Fibroblast of villous mesenchyme (primary cell): ENCODE measurements at places on chromosomes 11 and 22.

DNA sequence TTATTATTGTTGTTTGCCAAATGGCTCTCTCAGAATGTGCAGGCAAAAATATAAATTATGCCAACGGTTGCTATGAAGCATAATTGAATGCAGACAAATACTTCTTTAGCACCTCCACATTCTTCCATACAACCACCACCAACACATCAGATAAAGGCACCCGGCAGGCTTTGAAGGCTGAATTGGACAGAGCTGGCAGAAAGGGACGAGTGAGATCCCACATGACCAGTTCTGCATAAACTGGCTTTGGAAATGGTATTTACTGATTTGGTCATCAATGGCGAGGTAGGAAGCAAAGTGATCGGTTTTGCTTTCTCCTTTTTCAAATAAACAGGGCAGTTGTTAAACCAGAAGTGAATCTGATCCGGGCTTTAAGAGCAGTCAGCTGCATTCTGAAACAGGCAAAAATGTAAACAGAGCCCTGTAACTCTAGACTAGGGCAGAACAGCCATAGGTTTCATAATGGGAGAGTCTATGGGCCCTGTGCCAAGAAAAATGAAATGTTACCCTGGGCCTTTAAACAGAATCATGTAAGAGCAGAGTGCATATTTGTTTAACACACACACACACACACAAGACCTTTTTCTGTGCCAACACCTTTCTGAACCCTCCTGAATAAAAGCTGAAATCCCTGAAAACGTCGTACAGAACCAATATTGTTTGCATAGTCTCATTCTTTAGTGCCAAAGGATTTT, 97.7 kb downstream of the MPPED2 start:
- peak; percentile 56 for DNase-seq

DNA sequence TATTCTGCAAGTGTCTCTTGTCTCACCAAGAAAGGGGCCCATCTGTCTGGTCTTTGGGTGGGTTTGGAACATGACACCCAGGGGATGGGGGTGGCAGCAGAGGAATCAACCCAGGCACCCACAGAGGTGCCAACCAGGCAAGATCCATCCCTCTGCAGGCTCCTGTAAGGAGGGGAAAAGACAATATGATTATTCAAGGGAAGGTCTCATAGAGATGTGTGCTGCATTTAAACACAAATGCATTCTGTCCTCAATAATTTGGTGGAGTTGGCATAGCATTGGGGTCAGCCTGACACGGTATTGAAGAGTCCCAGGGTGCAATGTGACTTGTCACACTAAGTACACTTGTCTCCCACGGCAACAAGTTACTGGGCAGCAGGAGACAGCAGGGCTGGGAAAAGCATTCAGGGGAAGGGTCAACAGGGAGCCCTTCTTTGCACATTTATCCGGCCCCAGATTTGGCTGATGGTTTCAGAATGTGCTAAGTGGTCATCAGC, 33.1 kb upstream of the SPON1 start:
- DNase-seq, result no peak

- no peak for DNase-seq
These were observed 290.2 kb upstream of the NCAM1 start for GRCh38 chr11:112670806-112671570.

- no peak for DNase-seq
These were observed 408.3 kb upstream of the CADM1 start for GRCh38 chr11:115912484-115912945.

DNA sequence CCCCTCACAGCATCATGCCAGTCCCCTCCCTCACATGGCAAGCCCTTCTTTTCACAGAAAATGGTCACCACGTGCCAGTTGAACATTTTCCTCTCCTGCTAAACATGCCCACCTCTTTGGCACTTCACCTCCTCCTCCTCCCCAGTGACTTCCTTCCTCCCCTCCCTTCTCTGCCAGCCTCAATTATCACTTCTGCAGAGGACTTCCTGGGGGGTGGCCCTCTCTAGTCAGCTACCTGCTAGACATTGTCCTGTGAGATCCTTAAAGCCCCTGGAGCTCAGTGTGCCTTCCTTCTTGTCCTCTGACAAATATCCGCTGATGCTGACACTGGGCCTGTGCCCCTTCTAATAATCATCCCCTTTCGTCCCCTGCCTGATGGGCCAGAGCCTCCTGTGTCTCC, 43.2 kb upstream of the E2F8 start:
- no peak for DNase-seq

DNA sequence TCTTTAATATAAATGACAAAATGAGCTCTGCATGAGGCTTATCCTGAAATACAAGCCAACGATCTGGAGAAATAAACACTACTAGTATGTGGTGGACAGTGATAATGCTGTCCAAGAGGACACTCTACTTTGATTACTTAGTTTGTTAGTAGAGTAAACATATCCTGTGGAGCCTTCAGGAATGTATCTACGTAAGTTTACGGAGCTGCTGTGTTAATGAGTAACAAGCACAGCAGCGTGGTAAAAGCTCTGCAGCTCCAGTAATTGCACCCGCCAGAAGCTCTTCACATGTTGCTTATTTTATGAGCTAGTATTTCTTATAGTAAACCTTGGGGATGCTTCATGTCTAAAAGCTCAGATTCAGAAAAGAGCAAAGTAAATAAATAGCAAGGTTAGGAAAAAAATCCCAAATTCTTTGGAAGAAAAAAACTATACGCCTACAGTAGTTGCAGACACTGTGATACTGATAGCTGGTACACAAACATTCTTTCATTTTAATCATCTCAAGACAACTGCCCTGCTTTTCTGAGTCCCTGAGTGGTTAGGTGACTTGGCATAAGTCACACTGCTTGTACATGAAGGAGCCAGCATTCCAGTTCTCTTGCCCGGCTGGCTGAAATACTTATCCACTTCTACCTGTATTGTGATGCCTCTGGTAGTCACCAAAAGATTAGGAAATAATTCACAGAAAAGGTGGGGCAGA, 32.7 kb upstream of the CCDC34 start:
- DNase-seq, result peak; percentile 88

GRCh38 chr11:65016705-65017104, 2.7 kb downstream of the ARL2 start:
- DNase-seq, result no peak

GRCh38 chr11:78039919-78040671, 17.0 kb upstream of the KCTD14 start:
- peak; percentile 82 for DNase-seq

DNA sequence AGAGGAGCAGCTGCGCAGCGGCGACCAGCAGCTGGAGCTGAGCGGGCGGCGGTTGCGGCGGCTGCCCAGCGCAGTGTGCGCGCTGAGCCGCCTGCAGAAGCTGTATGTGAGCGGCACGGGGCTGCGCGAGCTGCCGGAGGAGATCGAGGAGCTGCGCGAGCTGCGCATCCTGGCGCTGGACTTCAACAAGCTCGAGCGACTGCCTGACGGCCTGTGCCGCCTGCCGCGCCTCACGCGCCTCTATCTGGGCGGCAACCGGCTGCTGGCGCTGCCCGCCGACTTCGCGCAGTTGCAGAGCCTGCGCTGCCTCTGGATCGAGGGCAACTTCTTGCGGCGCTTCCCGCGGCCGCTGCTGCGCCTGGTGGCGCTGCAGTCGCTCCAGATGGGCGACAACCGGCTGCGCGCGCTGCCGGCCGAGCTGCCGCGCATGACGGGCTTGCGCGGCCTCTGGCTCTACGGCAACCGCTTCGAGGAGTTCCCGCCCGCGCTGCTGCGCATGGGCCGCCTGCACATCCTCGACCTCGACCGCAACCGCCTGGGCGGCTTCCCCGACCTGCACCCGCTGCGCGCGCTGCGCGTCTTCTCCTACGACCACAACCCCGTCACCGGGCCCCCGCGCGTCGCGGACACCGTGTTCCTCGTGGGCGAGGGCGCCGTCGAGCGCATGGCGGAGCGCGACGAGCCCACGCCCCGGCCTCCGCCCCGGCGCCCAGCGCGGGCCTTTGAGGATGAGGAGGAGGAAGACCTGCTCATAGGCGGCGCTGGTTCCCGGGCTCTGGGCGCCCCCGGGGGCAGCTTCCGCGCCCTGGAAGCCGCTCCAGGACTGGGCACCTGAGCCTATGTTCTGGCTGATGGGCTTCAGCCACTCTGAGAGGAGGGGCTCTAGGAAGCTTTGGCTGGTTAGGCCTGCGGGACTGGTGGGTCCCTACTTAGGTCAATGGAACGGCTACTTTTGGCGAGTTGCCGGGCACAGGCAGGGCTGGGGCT, 787 bp downstream of the LRRC10B start:
- DNase-seq, result peak; percentile 63

GRCh38 chr11:60720460-60720859, 4.1 kb upstream of the MS4A18 start:
- DNase-seq, result no peak

- DNase-seq, result no peak
These were observed 31.4 kb downstream of the LIMK2 start for GRCh38 chr22:31243339-31244045.

DNA sequence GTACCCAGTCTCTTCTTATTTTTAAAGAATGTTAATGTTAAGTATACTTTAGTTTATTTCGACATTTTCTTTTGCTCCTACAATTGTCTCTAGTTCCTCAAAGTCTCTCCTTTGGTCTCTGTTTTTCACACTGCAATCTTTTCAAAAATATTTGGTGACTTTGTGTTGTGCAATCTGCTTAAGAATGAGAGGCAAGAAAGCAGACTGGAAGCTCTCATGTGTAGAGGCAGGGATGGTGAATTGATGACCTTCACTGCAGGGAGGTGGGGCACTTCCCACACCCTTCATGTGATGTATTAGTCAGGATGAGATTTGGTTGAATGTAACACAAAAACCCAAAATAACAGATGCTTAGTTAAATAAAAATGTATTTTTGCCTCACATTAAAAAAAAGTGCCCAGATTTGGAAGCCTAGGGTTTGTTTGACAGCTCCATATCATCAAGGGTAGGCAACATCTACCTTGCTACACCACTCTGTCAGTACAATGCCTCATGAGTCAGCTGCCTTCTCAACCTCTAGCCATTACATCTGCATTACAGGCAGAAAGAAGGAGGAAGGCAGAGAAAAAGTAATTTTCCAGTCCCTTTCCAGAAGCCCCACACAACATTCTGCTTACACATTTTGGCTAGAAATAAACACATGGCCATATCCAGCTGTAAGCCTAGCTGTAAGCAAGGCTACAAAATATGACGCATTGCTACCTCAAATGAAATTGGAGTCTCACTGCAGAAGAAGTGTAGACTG, 3.8 kb upstream of the MMP27 start:
- DNase-seq, result peak; percentile 58

DNA sequence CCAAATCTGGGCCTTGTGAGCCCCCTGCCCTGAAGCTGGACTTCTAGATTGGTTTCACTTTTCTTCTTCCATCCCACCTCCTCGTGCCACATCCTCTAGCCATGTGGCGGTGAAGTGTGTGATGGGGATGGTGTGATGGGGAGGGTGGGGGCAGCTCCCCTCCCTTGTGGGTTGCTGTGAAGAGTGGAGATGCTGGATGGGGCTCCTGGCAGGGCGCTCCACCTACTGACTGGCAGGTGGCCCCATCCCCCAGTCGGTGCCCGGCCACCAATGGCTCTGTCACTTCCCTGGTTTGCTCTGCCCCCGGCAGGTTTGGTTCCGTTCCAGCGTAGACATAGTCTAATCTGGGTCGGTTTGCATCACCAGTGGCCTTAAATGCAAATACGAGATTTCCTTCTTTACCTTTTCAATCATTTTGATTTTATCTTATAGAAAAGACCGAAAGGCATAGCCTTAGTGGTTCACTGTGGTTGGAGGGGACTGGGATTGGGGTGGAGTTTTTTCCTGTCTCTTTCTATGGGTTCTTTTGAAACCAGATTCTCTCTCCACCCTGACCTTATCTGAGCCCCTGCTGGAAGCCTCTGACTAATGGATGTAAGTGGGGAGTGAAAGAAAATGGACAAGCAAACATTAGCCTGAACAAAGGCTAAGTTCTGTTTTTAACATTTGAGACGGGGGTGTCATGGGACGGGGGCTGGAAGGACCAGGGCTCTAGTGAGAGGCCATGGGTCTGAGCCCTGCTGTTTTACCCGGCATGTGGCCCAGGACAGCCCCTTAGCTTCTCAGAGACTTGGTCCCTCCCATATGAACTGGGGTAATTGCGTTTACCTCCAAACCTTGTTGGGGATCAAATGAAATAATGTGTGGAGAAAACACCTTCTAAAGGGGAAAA, 149.3 kb downstream of the CACNA1I start:
- DNase-seq, result no peak
